ENCODE measurements at places on chromosomes 6 and 20.

- no peak for DNase-seq
These were observed 88.8 kb upstream of the EZR start for GRCh38 chr6:158907931-158908330.

GRCh38 chr6:89525786-89526562, 93.0 kb downstream of the ANKRD6 start:
- no peak for DNase-seq

DNA sequence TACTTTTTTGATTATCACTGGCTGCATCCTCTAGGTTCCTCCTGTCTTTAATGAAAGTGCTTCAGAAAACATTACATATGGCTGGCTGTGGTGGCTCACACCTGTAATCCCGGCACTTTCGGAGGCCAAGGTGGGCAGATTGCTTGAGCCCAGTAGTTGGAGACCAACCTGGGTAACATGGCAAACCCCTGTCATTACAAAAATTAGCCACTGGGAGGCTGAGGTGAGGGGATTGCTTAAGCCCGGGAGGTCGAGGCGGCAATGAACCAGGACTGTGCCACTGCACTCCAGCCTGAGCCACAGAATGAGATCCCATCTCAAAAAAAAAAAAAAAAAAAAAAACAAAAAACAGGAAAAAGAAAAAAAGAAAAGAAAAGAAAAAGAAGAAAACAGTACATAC, 35.3 kb downstream of the BEND3 start:
- no peak for DNase-seq

GRCh38 chr6:45969026-45969425, 46.6 kb downstream of the CLIC5 start:
- peak; percentile 8 for DNase-seq

DNA sequence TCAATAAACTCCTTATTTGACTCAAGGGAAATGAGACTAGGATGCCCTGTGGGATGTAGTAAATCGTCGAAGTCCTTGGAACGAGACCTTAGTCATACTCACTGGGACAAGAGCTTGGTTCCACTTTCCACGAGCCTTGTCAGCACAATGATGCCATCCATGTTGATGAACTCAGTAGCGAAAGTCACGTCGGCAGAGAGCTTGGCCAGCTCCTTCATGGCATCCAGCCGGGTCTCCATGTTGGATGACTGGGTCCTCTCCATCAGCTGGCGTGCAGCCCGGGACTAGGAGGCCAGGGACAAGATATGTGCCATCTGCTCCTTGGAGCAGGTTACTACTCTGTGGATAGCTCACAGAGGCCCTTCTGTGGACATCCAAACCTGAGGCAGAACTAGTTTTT, 17.5 kb downstream of the ELMO2 start:
- DNase-seq = no peak

DNA sequence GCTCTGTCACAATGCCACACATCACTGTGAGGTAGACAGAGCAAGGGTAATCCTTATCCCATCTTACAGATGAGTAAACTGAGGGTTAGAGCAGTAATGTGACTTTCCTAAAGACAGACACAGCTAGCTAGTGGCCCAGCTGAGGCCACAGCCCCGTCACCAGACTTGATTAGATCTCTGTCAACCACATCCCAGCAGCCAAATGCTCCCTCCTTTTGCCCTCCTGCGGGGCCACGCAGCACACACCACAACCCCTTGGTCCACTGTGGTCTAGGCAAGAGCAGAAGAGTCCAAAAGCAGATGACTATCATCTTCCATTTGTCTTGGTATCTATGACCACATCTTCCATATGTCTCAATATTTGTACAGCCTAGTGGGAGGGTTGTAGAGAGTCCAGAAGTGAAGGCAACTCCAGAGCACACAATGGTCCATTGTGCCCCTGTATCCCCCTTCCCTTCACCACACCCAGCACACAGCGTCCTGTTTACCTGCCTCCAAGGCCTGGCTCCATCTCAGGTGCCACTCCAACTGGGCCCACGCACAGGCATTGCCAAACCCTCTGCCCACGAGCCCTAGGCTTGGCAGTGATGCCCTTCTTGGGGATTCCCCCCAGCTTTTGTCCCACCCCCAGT, 47.1 kb upstream of the FOXP4 start:
- DNase-seq = no peak

DNA sequence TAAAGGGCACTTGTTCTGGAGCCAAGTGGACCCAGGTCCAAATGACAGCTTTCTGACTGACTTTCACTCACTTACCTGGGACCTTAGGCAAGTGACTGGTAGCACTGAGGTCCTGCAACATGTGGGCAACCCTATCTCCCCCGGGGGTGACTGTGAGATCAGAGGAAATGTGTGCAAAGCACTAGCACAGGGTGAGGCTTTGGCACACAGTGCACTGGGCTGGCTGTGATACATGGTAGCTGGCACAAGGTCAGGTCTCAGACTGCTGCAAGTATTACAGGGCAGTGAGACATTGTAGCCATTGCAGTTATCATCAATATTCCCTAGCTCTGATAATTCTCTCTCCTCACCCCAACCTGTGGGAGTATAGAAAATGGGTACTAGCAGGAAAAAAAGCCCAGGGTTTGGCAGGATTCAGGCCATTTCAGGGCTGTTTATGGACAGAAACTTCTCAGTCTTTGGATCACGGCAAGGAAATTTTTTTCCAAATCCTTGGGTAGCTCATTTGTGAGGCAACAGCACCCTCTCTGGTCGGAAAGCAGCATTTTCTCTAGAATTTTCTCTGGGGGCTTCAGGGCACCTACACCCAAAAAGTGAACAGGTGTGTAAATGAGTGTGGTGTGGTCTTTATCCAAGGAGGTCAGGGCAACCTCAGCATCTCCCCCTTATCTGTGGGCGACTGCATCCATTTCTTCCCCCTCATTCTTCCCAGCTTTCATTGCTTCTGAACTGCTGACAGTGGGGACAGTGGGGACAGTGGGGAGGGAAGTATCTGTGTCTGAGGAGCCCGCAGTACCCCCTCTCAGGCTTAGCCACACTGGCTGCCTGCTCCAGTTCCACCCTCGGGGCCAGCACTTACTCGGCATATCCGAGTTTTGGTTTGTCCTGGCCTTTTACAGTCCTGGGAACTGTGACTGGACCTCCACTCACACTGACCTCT, 148.7 kb upstream of the PHACTR3 start:
- no peak for DNase-seq

- no peak for DNase-seq
These were observed 13.3 kb downstream of the DNMT3B start for GRCh38 chr20:32775336-32775991.

DNA sequence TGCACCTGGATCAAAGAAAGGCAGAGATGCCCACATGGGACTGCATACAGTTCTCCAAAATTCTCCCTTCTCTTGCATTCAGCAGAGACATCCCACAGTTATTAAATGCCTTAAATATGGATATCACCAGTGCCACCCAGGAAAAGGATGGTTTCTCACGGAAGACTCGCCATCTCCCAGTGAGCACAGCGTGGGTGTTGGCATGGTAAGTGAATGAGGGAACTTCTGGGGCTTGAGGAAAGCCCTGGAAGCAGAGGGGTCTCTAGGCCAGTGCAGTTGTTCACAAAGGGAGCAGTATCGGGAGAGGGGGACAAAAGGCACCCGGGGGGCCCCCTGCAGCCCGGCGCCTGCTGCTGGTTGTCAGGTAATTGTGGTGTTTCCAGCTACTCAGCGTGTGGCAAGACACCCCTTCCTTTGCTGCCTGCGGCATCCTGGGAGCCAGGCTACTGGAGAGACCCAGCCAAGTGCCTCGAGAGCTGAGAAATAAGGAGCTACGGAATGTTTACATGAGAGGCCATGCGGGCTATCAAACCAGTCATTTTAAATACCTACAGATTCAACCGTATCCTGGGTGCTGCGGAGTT, 125.4 kb downstream of the PXDC1 start:
- DNase-seq = no peak

DNA sequence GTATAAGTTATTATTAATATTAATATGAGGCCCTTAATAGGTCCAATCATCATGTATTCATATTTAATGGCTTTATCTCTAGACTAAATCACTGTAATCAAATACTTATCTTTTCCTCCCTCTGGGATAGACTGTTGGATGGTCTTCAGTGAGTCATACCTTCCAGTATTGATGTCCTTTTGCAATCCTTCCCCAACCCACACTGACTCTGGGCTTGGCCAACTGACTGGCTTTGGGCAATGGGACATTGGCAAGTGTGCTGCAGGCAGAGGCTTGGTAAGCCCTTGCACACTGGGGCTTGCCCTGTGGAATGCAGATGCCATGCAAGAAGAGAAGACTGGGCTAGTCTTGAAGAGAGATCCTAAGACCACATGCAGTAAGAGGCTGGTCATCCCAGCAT, 136.6 kb downstream of the CCDC170 start:
- no peak for DNase-seq

DNA sequence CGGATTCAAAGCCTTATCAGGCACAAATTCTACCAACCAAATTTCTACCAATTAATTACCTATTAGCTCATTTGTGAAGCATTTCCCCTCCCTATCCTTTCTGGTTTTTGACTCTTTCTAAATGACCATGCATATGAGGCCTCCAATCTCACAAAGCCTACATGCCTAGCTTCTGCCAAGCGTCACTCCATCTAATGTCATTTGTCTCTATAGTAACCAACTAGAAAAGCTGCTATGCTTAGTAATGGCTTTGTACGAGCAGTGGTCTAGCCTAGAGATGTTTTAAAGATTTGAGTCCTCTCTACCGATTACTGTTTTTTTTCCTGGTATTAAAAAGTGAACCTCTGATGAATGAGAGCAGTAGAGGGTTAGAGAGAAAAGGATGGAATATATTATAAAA, 4.8 kb upstream of the ASF1A start:
- no peak for DNase-seq

GRCh38 chr20:62366370-62367135, 559 bp downstream of the LAMA5 start:
- DNase-seq = peak; percentile 49

- peak; percentile 73 for DNase-seq
These were observed 13.8 kb downstream of the CCN5 start for GRCh38 chr20:44728801-44729443.

GRCh38 chr6:107977283-107977682, 19.3 kb upstream of the SEC63 start:
- no peak for DNase-seq

DNA sequence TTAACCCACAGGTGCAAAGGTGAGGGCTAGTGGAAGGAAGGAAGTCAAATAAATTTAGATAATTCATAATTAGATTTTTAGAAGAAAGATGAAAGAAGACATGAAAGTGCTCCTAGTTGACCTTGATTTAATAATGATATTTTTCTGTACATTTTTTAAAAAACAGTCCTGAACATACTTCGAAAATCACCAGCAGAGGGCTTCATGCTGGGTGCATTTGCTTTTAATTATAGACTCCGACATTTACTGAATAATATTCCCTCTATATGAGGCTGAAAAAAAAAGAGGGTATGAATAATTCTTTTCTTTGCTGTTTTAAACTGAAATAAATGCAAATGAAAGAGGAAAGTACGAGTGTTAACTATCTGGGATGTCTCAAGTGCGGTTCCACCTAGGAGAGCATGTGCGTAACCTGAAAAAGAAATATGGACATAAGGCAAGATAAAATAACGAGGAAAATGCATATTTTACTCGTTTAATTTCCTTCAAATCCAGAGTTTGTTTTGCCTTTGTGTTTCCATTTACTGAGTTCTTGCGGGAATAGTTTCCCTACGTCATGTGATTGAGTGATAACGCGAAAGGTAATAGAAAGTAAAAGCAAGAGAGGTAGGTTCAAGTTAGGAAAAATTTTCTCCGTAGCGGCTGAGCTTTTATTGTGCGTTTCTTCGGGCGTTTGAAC, 3.1 kb upstream of the TFAP2B start:
- no peak for DNase-seq

Data from NCI-H510A treated with DMSO at 0.1 percent for 48 hours (cell line).